ENCODE measurements at places on chromosomes 2 and 18. TPM values are rescaled to one million over a fixed set of nuclear protein-coding genes. Genes with fewer than 3 reads are reported as not detected.

Gene GAREM2
- total RNA-seq: 4.5 TPM

Gene FHL2
- total RNA-seq: 2.8 TPM

Gene DLX1
- not detected for total RNA-seq

Gene TUBA3E
- total RNA-seq: not detected

Gene GPR45
- not detected for total RNA-seq

Gene CXCR1
- not detected for total RNA-seq

Gene KLHL41
- 0.15 TPM for total RNA-seq

Data from activated CD8-positive, alpha-beta memory T cell treated with anti-CD3 and anti-CD28 coated beads for 36 hours (primary cell).